DMS53 (cell line): ENCODE measurements at places on chromosomes 1 and 21.

DNA sequence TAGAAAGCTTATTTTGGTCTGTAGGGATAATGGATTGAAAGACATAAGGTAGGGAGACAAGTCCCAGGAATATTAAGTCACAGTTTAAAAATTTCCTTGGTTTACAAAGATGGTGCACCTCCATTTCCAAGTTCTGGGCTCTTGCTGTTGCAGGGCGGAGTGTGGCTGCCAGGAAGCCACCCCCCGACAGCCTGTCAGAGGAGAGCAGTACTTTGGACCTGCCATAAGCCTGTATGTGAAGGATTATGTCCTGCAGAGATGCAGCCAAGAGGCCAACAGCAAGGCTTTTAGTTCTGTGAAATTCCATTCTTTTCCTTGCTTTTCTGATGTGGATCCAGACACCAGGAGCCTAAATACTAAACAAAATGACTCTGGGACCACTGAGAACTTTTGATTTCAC lies 31.9 kb upstream of the GTF2B start:
- DNase-seq, result no peak

DNA sequence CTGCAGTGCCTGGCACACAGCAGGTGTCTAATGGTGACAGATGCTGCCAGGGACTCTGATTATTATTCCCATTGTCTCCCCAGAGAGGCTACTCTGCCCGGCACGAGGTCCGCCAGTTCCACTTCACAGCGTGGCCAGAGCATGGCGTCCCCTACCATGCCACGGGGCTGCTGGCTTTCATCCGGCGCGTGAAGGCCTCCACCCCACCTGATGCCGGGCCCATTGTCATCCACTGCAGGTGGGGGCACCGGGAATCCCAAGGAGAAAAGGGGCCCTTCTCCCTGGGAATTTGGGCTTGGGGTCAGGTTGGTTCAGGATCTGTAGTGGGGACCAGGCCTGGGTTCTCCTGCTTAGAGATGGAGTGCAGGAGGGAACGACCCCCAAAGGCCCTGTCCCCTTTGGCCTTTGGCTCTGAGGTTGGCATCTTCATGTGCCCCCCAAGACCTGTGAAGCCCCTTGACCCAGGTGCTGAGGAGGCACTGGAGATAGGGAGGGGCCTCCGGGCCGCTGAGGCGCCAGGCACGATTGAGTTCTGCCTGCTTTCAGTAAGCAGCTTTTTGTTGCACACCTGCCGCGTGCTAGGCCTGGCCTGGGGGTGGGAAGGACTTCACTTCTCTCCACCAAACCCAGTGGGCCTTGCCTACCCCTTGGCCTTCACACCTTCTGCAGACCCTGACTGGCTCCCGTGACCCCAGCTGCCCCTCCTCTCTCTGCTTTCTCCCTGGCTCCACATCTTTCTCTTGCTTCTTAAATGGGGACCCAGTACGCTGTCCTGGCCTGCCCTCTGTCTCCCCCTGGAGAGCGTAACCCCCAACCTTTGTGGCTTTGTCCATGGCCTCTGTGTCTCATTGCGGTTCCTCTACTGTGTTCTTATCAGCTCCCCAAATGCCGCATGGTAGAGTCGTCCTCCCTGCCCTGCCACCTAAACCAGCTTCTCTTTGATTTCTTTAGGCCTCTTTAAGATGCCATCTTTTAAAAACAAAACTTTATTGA lies 76.4 kb downstream of the PTPRU start:
- DNase-seq, result no peak

DNA sequence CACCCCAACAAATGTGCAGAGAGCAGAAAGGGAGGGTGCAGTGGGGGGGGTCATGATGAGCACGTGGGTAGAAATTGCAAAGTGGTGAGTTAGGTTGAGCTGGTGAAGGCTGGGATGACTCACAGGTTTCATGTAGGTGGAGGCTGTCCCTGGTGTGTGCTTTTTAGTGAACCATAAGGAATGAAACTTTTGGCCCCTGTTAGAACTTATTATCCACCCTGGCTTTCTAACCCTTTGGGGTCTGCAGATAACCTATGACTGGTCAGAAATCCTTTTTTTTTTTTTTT lies 46.9 kb downstream of the DOP1B start:
- DNase-seq, result peak; percentile 61

DNA sequence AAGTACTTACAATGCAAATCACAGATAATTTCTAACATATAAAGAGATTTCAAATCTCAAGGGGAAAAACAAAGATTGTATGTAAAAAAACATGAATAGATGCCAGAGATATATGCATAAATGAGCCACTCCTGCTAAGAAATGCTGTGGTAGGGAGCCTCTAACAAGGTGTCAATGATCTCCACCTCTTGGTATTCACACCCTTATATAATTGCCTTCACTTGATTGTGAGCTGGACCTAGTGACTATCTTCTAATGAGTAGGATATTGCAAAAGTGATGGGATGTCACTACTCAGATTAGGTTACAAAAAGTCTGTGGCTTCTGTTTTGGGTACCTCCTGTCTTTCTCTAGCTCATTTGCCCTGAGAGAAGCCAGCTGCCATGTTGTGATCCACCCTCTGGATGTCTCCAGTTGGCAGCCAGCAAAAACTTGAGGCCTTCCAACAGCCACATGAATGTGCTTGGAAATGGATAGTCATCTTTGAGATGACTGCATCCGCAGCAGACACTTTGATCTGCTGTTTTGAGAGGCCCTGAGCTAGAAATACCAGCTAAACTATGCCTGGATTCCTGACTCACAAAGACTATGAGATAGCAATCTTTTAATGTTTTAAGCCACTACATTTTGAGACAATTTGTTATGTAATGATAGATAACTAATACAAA lies 196.1 kb upstream of the FGGY start:
- no peak for DNase-seq

GRCh38 chr1:183761871-183762270 lies 43.0 kb upstream of the RGL1 start:
- no peak for DNase-seq

GRCh38 chr1:227305894-227306626 lies 12.2 kb downstream of the CDC42BPA start:
- peak; percentile 48 for DNase-seq

DNA sequence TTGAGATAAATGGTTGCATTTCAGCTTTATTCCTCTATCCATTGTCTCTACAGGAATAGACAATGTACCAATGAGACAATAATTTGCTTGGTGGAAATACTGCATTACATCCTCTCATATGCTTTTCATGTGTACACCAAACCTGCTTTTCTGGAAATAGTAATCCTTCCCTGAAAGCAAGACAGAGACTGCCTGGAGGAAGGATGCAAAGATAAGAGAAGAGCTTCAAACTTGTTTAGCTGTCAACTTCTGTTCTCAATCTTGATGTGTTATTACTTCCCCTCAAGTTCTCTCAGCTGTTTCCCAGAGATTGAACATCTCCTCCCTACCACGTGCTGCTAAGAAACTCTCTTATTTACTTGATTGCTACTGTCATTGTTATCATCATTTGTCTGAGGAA lies 1125.4 kb upstream of the TMPRSS15 start:
- no peak for DNase-seq

GRCh38 chr1:27686223-27686990 lies 14.4 kb upstream of the IFI6 start:
- peak; percentile 81 for DNase-seq

- DNase-seq, result no peak
These were observed 1071.9 kb upstream of the TMPRSS15 start for GRCh38 chr21:19475525-19475924.

DNA sequence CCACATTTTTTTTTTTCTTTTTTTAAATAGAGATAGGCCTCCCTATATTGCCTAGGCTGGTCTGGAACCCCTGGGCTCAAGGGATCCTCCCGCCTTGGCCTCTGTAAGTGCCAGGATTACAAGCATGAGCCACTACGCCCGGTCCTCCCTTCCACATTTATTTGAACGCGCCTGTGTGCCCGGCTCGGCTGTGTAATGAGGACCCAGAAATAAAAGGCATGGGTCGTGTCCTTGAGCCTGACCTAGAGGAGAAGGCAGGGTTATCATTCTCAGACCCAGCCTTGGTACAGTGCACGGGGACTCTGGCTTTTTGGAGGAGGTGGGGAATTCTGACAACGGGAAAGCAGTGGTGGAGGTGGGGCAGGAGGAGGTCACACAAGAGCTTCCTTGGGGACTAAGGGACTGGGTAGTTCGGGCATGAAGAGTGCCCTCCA lies 841 bp downstream of the CENPF start:
- DNase-seq, result peak; percentile 65

DNA sequence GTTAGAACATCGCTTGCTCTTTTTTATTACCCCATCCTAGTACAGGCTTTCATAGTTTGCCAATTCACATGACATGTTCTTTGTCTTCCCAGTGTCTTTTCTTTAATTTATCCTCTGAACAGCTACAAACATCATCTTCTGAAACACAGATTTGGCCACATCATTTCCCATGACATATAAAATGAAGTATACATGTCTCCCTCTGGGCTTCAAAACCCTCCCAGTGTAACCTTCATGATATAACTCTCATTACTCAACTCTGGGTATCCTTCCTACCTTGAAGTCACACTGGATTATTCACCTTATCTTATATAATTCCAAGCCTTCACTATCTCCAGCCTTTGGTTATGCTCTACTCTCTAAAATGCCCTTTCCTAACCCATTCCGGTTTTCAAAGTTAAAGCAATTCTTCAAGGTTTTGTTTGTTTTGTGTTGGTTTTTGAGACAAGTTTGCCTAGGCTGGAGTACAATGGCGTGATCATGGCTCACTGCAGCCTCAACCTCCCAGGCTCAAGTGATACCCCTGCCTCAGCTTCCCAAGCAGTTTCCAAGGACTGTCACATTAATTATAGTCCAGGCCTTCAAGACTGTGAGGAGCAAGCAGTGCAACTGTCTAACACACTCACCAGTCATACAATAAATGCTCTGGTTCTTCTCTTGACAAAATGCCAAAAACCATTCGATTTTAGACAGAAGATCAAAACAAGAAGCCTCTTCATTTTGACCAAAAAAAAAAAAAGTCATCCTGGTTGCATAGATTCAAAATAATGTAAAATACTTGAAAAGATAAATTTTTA lies 5.8 kb downstream of the RGS1 start:
- DNase-seq, result no peak

DNA sequence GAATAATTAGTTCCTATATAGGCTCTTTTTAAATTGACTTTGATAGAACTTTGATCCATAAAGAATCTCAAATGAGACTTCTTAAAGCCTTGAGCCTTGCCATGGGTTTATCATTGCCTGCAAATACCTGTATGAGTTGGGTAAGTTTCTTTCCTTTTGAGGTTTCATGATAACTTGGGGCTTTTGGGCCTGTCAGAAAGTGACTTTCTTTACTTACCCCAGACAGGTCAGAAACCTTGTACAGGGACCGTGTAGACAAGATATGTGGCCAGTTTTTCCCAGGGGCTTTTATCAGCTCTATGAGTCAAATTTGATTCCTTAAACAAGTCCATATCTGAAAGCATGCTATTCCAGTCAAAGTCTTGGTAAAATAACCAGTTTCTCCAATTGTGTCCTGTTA lies 17.3 kb downstream of the KCTD3 start:
- no peak for DNase-seq

DNA sequence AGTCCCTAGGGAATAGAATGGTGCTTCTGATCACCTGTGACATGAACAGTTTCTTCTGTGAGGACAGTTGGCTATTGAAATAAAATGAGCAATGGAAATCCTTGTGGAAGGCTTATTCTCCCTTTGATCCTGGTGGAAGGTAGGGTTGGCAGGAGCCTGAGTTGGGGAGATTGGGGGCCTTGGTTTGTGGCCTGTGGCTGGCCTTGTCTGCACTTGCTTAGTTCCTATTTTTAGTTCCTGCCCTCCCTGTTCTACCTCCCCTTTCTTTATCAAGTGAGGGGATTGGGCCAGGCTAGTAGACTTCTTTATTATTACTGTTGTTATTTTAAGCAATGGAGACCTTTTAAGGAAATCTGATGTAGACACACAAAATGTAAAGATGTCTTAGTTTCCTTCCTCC lies 8.2 kb downstream of the DMRTB1 start:
- no peak for DNase-seq

DNA sequence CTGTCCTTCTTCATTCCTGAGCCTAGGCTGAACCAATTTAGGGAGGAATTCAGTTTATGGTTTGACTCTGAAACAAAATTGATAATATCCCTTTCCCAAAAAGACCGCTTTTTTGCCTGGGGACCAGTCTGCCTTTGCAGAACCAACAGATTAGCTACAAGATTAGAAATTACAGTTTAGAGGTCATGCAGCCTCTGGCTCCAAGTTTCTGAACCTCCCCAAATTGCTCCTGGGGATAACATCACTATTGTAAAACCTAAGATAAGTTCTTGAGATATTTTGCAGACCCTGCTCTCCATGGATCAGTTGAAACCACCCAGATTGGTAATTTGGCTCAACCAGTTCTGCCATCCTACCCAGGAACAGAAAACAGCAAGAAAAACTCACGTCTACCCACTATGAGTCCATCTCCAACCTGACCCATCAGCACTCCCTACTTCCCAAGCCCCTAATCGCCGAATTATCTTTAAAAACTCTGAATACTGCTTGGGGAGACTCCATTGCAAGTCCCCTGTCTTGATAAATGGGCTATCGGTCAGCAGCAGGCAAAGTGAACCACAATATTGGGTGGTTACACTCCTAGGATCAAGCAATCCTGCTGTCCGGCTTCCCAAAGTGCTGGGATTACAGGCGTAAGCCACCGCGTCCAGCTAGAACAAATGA lies 605 bp upstream of the RABGGTB start:
- DNase-seq, result no peak

GRCh38 chr1:228474507-228474906 lies 12.7 kb upstream of the RNF187 start:
- no peak for DNase-seq

DNA sequence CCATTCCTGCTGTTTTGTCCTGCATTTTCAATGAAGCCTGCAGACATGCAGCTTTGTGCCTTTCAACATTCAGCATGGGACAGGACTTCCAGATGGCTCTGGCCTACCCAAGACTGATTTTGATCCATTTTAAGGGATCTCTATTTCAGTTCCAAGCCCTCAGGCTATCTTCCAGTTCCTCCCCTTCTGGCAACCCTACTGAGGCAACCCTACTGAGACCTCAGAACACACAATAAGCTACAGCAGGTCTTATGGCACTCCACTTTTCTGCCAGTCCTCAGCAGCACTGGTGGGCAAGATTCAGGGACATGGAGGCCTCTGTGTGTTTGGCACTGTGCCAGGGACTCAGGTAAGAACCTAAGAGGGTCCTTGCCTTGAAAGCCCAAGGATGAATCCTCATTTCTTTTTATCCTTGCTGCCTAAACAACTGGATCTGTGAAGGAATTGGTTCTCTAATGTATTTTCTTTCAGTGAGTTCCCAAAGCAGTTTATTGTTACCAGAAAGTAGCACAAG lies 50.7 kb downstream of the MAB21L3 start:
- DNase-seq, result no peak

- DNase-seq, result peak; percentile 20
These were observed 16.7 kb downstream of the CD247 start for GRCh38 chr1:167501515-167502191.

DNA sequence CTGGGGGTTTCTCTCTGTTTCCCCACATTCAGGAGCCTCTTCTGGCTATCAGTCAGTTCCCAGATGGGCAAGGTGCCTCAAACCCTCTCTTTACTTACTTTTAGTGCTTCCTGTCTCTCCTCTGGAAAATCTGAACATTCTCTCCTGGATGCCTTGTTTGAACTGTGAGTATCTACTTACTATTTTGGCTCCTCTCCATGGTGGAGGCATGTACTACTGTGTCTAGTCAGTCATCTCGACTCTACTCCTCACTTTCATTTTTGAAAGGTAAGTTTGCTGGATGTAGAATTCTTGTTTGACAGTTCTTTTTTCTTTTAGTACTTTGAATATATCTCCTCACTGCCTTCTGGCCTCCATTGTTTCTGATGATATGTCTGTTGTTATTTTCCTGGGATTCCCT lies 70.9 kb upstream of the FAM78B start:
- DNase-seq, result peak; percentile 51

GRCh38 chr1:108850929-108851328 lies 6.0 kb downstream of the AKNAD1 start:
- no peak for DNase-seq
